Naive thymus-derived CD4-positive, alpha-beta T cell (primary cell): ENCODE measurements at places on chromosomes 6 and 20. TPM values are rescaled to one million over a fixed set of nuclear protein-coding genes. Genes with fewer than 3 reads are reported as not detected.

The MACROD2 gene
- polyA plus RNA-seq, result not detected

GRCh38 chr6:156956286-156956685 is 179.1 kb downstream of the ARID1B start:
- no peak for DNase-seq

DNA sequence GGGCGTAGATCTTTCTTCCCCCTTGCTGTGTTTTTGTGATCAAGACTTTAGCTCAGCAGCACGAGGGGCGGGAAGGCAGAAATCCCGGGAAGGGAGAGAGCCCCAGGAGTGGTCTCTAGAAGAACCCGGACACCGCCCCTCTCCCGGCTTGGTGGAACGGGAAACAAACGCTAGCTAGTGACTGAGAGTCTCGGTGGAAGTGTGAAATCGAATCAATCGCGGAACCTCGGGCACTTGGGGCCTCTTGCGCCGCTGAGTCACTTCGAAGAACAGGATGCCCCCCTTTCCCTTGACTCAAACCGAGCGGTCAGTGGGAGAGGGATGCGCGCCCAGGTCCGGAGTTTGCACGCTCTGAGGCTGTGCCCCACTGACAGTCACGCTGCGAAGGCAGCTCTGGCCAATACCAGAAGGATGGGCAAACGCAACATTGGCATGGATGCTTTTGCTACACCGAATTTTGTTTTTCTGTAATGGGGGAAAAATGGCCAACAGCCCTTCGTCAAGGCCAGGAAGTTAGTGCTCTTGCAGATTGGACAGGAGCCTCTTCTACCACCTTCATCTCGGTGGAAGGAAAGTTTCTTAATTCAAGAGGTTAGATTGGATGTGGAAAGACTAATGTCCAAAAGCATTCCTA is 1.6 kb upstream of the OLIG3 start:
- no peak for DNase-seq

GRCh38 chr20:623704-624103 is 13.6 kb upstream of the TCF15 start:
- no peak for DNase-seq

DNA sequence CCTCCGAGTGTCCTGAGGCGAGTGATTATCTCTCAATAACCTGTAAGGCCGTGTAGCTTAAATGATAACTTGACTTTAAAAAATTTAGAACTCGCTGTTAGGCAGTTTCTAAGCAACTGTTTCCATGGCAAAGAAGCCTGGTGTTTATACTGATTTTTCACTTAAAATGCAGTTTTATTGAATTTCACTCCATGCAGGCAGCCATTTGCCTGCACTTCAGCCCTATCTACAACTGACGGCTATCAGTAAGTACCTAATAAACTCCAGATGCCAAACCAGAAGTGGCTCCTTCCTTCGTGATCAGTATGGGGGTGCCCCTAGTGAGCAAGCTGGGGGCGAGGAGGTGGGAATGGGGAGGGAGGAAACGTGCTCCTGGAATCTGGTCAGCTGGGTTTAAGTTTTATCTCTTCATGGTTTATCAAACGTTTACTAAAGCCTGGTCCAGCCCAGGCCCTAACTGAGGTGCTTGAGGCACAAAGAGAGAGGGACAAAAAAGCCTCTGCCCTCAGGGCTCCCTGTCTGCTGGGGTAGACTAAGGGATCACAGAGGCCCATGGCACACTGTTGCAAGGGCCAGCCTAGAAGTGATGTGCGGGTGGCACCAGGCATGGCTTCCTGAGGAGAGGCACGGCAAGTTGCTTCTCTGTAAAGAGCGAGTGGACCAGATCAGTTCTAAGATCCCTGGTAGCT is 45.5 kb downstream of the TTI1 start:
- no peak for DNase-seq

DNA sequence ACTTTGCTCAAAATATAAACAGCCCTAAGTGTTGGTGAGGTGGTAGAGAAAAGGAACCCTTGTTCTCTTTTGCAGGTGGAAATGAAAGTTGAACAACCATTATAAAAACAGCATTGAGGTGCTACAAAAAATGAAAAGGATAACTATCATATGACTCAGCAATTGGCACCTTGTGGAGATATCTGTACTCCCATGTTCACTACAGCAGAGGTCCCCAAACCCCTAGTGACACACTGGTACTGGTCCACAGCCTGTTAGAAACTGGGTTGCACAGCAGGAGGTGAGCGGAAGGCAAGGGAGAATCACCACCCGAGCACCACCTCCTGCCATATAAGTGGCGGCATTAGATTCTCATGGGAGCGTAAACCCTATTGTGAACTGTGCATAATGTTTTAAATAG is 267.4 kb upstream of the THEMIS start:
- no peak for DNase-seq

DNA sequence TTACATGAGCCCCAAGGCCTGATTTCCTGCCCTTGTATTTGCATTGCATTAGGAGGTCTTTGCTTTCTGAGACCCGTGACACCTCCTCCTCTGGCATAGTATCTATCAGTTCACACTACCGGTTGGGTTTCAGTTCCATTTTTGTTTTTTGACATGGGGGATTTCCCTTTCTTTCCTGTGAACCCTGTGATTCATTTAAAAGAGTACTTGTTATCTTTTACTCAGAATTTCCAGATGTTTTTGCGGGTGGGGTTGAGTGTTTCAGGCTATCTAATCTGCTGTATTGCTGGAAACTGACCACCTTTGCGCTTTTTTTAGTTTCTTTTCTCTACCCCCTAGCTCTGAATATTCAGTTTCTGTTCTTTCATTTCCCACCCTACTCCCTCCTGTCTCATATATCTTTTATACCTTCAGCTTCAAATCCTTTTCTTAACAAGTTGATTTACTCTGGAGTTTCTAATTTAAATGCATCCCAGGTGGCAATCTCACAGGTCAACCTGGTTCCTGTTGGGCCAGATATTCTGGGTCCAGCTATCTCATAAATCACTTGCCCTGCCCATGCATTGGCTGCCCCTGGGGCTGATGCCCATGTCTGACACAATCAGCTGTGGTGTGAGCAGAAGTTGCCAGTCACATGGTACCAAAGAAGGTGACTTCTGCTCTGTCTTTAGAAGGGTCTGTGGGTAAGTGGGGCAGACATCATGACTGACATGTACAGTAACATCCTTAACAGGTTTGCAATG is 14.3 kb upstream of the NCOA3 start:
- DNase-seq, result peak; percentile 52

DNA sequence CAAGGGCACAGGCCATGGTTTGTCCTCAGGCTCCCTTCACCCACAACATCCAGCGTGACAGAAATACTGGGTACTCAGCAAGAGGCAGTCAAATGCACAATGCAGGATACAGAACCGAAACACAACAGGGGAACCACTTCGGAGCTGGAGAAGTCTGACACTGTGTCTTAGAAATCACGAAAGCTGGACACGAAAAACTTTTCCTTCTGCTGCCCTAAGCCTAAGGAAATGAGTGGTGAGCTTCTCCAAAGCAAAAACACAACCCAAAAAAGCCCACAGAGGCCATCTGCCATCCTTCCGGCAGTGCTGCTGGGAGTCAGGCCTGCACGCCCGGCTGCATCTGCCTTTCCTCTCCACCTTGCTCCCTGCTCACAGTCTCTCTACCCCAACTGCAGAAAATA is 106.3 kb downstream of the SLC23A2 start:
- no peak for DNase-seq

GRCh38 chr6:169841907-169842606 is 90.6 kb downstream of the ERMARD start:
- DNase-seq, result no peak

GRCh38 chr20:23277316-23277715 is 73.3 kb upstream of the NXT1 start:
- DNase-seq, result no peak

- DNase-seq, result no peak
These were observed 84.1 kb downstream of the SNX5 start for GRCh38 chr20:17884307-17885003.

GRCh38 chr20:14953736-14954135 is 616.3 kb upstream of the FLRT3 start:
- no peak for DNase-seq

GRCh38 chr20:58717278-58718091 is 24.9 kb downstream of the NPEPL1 start:
- DNase-seq, result no peak

GRCh38 chr6:142444376-142444775 is 142.6 kb downstream of the ADGRG6 start:
- no peak for DNase-seq

- no peak for DNase-seq
These were observed 134.0 kb downstream of the QRSL1 start for GRCh38 chr6:106763361-106763760.

- DNase-seq, result no peak
These were observed 123.3 kb upstream of the COL21A1 start for GRCh38 chr6:56370561-56371211.

GRCh38 chr6:28407401-28407800 is 7.9 kb upstream of the ZSCAN12 start:
- DNase-seq, result no peak

DNA sequence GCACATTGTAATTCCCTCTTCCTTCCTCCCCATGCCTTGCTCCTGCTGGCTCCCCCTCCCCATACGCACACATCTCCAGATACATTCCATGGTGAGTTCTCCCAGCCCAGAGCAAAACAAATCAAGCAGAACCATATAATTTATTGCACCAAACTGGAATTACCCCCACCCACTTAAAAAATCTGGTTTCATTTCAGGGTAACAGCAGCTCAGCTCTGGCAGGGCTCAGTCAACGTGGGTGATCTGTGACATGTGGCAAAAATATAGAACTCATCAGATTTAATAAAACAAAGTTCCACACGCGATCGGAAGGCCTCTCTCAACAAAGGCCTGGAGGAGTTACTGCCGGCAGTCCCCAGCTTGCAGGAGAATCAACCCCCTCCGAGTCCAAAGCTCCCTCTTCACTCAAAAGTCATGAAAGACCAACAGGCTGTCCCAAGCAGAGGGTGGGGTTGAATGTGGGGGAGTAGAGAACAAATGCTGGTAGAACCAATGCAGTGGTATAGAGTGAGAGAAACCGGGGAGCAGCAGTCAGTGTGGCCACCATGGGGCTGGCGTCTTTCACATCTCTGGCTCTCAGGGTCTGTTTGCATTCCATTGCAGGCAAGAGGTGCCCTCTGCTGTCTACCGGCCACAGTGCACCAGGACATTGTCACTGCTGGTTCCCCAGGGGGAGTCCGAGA is 323.3 kb upstream of the NT5E start:
- no peak for DNase-seq
